Naive thymus-derived CD8-positive, alpha-beta T cell (primary cell): ENCODE measurements at places on chromosomes 3 and 15. TPM values are rescaled to one million over a fixed set of nuclear protein-coding genes. Genes with fewer than 3 reads are reported as not detected.

Gene ZNF621
- 29.8 TPM for total RNA-seq

Gene ZNF502
- 6.1 TPM for total RNA-seq

Gene PLD1
- total RNA-seq: 0.38 TPM

Gene LRRC28
- 14.9 TPM for total RNA-seq

Gene ABHD10
- 33.0 TPM for total RNA-seq

Gene FOXL2
- not detected for total RNA-seq

Gene GHSR
- total RNA-seq: not detected

Gene WNT5A
- not detected for total RNA-seq

Gene ACP3
- total RNA-seq: not detected

Gene CCDC9B
- 1.4 TPM for total RNA-seq

Gene MAP3K13
- total RNA-seq: 12.0 TPM

Gene NME9
- 1.2 TPM for total RNA-seq

Gene LNP1
- 2.4 TPM for total RNA-seq

Gene EDC3
- total RNA-seq: 38.6 TPM

Gene P2RY14
- total RNA-seq: not detected

Gene C15orf61
- total RNA-seq: 11.9 TPM

Gene CAMK1
- total RNA-seq: 0.31 TPM

Gene CAPN3
- 24.2 TPM for total RNA-seq

Gene SLC28A2
- not detected for total RNA-seq

Gene SCAMP2
- 113 TPM for total RNA-seq
